ENCODE measurements at places on chromosomes 11 and 22.

- DNase-seq, result no peak
These were observed 14.3 kb downstream of the GDPD4 start for GRCh38 chr11:77287136-77287535.

- DNase-seq, result no peak
These were observed 10.3 kb downstream of the APOL4 start for GRCh38 chr22:36191106-36191836.

DNA sequence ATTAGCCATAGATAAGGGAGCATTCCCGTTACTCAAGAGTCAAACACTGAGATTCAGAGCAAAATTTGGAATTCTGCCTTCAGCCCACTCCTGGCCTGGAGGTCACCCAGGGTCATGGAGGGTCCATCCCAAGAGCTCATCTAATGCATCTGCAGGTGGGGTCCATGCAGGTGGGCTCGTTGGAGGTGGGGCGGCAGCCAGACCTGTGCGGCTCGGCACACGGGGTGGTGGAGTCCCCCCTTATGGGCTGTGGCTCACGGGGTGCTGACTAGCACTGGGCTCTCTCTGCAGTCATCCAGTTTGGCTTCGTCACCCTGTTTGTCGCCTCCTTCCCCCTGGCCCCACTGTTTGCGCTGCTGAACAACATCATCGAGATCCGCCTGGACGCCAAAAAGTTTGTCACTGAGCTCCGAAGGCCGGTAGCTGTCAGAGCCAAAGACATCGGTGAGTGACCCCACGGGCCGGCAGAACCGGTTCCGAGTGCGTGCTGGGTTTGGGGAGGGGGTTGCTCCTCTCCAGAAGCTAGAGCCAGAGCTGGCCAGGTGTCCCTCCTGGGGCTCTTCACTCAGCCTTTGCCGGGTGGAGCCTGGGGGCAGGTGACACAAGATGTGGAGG lies 32.4 kb upstream of the FADD start:
- DNase-seq, result no peak

DNA sequence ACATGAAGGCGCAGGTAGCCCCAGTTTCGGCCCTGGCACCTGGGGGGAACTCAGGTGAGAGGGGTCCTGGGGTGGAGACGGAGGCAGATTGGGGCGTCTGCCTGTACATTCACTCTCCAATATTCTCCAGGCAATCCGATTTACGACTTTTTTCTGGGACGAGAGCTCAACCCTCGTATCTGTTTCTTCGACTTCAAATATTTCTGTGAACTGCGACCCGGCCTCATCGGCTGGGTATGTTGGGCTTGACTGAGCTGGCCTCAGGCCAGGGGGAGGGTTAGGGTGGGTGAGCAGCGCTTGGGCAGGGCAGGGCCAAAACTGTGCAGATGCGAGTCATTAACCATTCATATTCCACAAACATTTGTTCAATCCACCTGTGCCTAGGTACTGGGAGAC lies 1.7 kb downstream of the TM7SF2 start:
- no peak for DNase-seq

GRCh38 chr11:132357811-132358572 lies 987.6 kb downstream of the NTM start:
- DNase-seq, result no peak

GRCh38 chr22:30763815-30764673 lies 69.4 kb downstream of the OSBP2 start:
- DNase-seq, result no peak

GRCh38 chr11:9606809-9607510 lies 33.5 kb downstream of the WEE1 start:
- DNase-seq, result no peak

DNA sequence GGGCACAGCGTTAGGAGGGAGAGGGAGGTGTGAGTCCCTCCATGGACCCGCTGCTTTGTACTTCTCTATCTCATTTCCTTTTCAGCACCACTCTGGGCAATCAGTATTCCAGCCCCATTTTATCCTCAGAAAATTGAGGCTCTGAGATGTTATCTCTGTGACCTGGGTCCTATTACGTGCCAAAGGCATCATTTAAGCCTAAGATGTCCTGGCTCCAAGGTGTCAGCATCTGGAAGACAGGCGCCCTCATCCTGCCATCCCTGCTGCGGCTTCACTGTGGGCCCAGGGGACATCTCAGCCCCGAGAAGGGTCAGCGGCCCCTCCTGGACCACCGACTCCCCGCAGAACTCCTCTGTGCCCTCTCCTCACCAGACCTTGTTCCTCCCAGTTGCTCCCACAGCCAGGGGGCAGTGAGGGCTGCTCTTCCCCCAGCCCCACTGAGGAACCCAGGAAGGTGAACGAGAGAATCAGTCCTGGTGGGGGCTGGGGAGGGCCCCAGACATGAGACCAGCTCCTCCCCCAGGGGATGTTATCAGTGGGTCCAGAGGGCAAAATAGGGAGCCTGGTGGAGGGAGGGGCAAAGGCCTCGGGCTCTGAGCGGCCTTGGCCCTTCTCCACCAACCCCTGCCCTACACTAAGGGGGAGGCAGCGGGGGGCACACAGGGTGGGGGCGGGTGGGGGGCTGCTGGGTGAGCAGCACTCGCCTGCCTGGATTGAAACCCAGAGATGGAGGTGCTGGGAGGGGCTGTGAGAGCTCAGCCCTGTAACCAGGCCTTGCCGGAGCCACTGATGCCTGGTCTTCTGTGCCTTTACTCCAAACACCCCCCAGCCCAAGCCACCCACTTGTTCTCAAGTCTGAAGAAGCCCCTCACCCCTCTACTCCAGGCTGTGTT lies 829 bp upstream of the APOC3 start:
- no peak for DNase-seq

DNA sequence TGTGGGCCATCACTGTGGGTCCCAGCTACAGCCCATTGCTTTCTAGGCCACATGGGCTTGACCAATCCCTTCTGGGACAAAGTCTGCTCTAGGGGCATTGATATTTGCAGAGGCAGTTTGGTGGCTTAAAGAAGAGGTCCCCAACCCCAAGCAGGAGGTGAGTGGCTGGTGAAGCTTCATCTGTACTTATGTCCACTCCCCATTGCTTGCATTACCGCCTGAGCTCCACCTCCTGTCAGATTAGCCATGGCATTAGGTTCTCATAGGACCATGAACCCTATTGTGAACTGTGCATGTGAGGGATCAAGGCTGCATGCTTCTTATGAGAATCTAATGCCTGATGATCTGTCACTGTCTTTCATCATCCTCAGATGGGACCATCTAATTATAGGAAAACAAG lies 54.4 kb upstream of the CADM1 start:
- DNase-seq, result no peak

GRCh38 chr11:64762277-64762673 lies 2.5 kb upstream of the PYGM start:
- no peak for DNase-seq

GRCh38 chr22:35752006-35752862 lies 34.6 kb downstream of the APOL5 start:
- no peak for DNase-seq

DNA sequence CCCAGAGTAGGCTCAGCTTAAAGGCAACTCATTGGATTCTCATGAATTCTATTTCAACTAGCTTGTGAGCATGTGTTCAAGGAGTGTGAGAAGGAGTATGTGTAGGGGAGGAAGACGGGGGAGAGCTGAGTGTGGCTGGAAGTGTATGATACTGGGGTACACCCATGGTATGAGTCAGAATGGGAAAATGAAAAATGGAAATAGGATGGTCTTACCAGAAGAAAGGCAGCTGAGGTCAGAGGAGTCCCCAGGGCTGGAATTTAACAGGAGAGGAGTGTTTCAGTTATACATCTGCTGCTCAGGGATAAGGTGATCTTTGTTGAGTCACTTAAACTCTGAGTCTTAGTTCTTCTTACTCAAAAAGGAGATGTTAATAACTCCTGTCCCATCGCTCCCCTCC lies 6.7 kb upstream of the ADAMTS15 start:
- DNase-seq, result no peak

DNA sequence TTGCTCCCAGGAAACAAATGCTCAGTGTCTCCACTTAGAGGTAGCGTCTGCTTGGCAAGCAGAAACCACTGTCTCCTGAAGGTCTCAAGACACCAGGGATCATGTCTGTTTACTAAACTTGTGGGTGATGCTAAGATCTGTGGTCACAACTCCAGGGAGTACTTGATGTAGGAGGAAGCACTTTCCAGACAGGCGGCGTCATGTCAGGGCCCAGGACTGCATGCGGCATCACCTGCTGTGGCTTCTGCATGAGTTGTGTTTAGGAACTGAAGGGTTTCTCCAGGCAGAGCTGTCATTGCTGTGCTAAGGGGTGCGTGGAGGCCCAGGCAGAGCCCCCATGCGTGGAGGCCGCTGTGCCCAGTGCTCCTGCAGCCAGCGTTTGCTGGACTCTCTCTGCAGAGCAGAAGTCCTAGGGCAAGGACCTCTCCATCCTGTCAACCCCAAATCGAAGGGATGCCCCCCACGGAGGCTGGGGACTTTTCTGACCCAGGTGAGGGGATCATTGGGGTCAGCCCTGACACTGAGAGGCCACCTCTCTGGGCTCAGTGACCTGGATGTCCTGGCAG lies 8.1 kb upstream of the PANX2 start:
- no peak for DNase-seq

GRCh38 chr22:36641902-36642640 lies 61.5 kb downstream of the CACNG2 start:
- DNase-seq, result no peak

GRCh38 chr11:87127101-87127500 lies 89.4 kb downstream of the TMEM135 start:
- no peak for DNase-seq

- DNase-seq, result peak; percentile 67
These were observed 17.2 kb downstream of the POLR3H start for GRCh38 chr22:41526830-41527799.

- DNase-seq, result no peak
These were observed 887.6 kb downstream of the OPCML start for GRCh38 chr11:132644520-132645239.

GRCh38 chr22:38259370-38259769 lies 13.4 kb downstream of the TMEM184B start:
- no peak for DNase-seq

DNA sequence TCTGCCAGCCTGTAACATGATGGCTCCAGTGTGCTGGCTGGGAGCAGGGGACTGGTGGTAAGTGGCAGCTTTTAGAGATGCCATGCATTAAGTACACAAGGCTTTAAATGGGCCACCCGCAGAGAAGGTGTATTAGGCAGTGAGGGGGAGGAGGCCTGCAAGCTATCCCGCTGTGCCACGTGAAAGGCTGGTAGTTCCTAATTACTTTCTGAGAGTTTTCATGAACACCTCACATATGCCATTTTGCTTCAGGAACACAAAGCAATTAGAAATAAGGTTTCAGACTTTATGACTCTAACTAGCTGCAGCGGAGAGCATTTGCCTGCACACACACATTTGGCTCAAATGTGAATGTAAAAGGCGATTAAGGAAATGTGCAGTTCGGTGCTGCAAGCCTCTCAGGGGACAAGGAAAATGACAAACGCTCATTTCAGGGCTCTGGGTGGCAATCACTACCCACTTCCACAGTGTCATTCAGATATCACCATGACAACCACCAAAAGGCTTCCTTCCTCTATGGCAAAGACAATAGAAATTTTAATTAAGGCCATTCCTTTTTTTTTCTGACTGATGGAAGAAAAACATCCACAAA lies 116.6 kb downstream of the PLEKHA7 start:
- DNase-seq, result no peak

GRCh38 chr11:9664276-9665171 lies 647 bp downstream of the SWAP70 start:
- DNase-seq, result peak; percentile 46

DNA sequence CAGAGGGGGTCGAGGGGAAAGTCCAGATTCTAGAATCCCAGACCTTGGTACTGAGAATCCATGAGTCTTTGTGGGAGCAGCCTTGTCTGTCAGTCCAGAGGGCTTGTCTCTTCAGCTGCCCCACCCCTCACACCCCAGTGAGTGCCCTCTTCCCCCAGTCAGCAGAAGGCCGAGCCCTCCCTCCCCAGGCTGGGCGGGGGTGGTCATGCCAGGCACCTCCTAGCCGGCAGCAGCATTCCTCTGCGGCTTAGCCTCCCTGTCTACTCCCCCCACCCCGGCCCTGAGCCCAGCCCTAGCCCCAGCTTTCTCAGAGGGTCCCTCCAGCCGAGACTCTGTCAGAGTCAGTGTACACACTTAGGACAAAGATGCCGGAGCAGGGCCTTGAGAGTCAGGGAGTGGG lies 4.6 kb downstream of the SOX10 start:
- DNase-seq, result no peak

DNA sequence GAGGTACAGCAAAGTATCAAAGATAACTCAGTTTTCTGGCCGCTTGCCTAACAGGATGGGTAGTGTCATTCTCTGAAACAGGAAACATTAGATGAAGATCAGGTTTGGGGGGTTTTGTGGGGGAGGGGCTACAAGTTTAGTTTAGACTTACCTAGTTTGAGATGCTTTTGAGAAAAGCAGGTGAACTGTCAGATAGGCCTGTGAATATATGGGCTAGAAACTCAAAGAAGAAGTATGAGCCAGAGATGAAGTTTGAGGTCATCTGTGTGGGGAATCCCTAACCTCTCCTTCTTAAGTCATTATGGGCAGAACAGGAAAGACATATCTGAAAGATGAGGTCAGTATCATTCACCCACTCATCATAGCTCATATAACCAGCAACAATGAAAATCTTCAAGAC lies 11.9 kb downstream of the HOATZ start:
- no peak for DNase-seq

- DNase-seq, result no peak
These were observed 39.7 kb upstream of the GLYAT start for GRCh38 chr11:58771458-58771855.

DNA sequence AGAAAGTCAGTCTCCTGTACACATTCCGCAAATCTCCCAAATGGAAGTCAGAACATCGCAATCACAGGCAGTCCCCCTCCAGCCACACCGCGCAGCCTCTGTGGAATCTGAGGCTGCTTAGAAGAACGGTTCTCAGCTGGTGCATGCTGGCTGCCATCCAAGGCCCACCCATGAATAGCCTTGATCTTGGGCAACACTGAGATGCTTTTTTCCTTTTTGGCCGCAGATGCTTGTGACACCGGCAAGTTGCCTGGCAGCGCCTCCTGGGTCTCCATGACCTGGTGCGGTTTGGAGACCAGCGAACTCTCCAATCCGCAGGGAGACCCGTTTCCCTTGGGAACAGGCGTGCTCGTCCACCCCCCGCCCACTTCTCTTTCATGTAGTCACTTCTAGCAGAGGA lies 26.3 kb upstream of the PHF21B start:
- no peak for DNase-seq

DNA sequence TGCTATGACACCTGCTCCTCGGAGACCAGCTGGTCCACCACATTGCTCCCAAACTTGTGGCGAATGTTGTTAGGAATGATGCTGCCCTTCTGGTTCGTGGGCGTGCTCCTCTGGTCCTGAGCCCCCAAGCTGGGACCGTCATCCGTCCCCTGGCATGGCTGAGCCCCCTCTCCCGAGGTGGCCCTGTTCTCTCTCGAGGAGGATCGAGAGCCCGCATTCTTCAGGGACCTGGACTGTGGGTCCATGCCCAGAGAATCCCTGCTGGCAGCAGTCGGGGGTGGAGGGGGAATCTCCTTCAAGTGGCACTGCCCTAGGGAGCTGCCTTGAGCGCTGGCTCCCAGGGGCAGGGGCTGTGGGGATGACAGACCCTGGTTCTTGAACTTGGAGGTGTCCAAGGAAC lies 17.4 kb downstream of the TST start:
- no peak for DNase-seq

- no peak for DNase-seq
These were observed 46.0 kb downstream of the PRCP start for GRCh38 chr11:82854242-82854641.

All from activated B cell treated with CpG ODN at 0.5 μM for 24 hours (primary cell).